Left kidney (tissue), 8 donors: ENCODE measurements at places on chromosomes 3 and 15. TPM values are rescaled to one million over a fixed set of nuclear protein-coding genes. Genes with fewer than 3 reads are reported as not detected.

The SOX14 gene
- not detected for polyA plus RNA-seq

The MLF1 gene
- polyA plus RNA-seq = 62.9 TPM

The GOLGA6L7 gene
- polyA plus RNA-seq = 1.1 TPM

The GOLGA8J gene
- polyA plus RNA-seq = 2.9 TPM

The THSD4 gene
- 30.2 TPM for polyA plus RNA-seq

The MAP1A gene
- polyA plus RNA-seq = 9.3 TPM

The CPNE4 gene
- polyA plus RNA-seq = 0.68 TPM

The ZDHHC19 gene
- not detected for polyA plus RNA-seq

The ARNT2 gene
- polyA plus RNA-seq = 60.8 TPM

The CYP8B1 gene
- polyA plus RNA-seq = 1.3 TPM

The LRRC49 gene
- 20.9 TPM for polyA plus RNA-seq

The ITIH4 gene
- 15.6 TPM for polyA plus RNA-seq

The SLC24A1 gene
- polyA plus RNA-seq = 25.9 TPM

The GNAT1 gene
- not detected for polyA plus RNA-seq

The LHFPL4 gene
- 0.05 TPM for polyA plus RNA-seq

The SKOR1 gene
- polyA plus RNA-seq = 0.70 TPM

The CATSPER2 gene
- polyA plus RNA-seq = 11.9 TPM

The U2SURP gene
- polyA plus RNA-seq = 201 TPM

The SLC38A3 gene
- polyA plus RNA-seq = 9.4 TPM

The SUCLG2 gene
- 77.9 TPM for polyA plus RNA-seq

The C3orf20 gene
- polyA plus RNA-seq = 0.32 TPM

The SLC6A1 gene
- 1.7 TPM for polyA plus RNA-seq

The OR5K2 gene
- polyA plus RNA-seq = 1.2 TPM

The MRAS gene
- polyA plus RNA-seq = 29.7 TPM

The IDH2 gene
- 185 TPM for polyA plus RNA-seq

The FHIT gene
- 25.0 TPM for polyA plus RNA-seq

The GOLGA8N gene
- 35.4 TPM for polyA plus RNA-seq
